ENCODE measurements at places on chromosomes 2 and 18. TPM values are rescaled to one million over a fixed set of nuclear protein-coding genes. Genes with fewer than 3 reads are reported as not detected.

DNA sequence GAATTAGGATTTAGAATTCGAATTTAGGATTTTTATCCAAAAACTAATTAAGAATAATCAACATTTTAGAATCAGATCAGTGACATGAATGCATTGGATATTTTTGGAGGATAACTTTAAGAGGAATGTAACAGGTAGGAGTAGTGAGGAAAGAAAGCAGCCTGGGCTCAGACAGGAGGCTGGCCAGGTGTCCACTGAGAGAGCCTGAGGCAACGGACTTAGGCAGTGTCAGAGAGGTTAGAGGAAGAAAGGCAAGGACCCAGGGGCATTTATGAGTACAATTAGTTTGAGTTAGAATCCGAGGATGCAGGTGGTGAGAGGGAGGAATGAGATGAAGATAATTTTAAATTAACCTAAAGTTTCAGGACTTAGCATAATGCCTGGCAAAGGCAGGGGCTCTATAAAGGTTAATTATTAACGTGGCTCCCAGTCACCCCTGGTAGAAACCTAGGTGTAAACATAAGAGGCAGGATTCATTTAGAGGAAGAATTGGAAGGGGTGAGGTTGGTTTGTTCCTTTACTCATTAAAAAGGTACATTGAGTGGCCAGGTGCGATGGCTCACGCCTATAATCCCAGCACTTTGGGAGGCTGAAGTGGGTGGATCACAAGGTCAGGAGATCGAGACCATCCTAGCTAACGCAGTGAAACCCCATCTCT lies 507.1 kb downstream of the TMEM182 start:
- H3K36me3 ChIP-seq: no peaks in the 10 kb centered on the region
- DNase-seq: no peak
- no peaks in the 10 kb centered on the region for H3K4me1 ChIP-seq
- H3K27me3 ChIP-seq: no peaks in the 10 kb centered on the region
- no peak overlapping the region for H3K27ac ChIP-seq

DNA sequence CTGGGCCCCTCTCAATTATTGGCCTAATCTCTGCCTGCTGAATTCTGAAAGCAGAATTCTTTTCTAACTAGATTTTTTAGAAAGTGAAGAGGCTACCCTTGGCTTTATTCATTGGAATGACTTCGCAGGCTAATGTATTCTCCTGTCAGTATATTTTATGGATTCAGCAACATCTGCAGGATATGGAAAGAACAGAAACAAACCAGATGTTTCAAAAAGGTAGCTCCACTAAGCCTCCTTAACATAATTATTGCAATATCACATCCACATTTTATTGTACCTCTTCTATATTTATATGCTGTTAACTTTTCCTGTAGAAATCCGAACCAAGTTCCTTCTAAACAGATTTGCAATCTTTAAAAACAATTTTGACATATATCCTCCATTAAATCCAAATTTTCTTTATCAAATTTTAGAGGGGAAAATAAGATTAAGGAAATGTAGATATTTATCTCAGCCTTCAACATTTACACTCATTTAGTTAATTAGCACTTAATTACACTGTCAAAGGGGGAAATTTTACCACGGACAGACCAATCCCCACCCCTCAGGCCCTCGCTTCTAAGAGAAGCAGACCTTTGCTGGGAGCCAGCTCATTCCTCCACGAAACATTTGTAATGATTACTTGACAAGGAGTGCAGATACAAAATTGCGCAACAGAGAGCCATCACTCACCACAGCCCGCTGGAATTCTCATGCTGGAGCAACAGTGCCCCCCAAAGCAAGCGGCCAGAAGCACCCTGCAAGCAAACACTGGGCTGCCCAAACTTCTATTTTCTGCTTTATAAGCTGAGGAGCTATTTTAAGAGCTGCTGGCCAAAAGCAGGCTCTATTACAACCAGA lies 253.4 kb downstream of the ETAA1 start:
- H3K27ac ChIP-seq: no peak overlapping the region
- H3K36me3 ChIP-seq: no peaks in the 10 kb centered on the region
- peak; percentile 54 for DNase-seq
- no peaks in the 10 kb centered on the region for H3K27me3 ChIP-seq

DNA sequence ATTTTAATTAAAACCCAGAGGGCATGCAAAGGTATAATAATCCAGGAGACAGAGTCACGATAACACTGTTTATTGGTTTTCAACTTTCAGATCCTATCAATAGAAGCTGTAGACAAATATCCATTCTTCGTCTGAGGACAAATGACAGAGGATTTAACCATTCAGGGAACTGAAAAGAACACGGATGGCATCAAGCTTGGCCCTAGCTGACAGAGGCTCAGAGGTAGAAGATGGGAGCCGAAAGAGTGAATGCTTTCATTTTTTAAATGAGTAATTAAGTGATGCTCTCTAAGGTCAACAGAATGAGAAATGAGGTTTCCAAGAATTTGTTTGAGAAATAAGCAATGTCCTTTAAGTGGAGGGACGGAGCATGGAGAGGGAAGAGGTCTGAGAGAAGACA lies 62.1 kb downstream of the BCL2 start:
- no peak overlapping the region for H3K4me3 ChIP-seq
- no peak overlapping the region for H3K27ac ChIP-seq
- no peak for DNase-seq
- H3K27me3 ChIP-seq: no peaks in the 10 kb centered on the region
- no peaks in the 10 kb centered on the region for H3K36me3 ChIP-seq
- peaks cover 14% of the 10 kb centered on the region for H3K4me1 ChIP-seq

- no peaks in the 10 kb centered on the region for H3K36me3 ChIP-seq
- DNase-seq: no peak
- no peaks in the 10 kb centered on the region for H3K27me3 ChIP-seq
- H3K4me1 ChIP-seq: no peaks in the 10 kb centered on the region
- H3K27ac ChIP-seq: no peak overlapping the region
- H3K4me3 ChIP-seq: no peak overlapping the region
These were observed 133.7 kb downstream of the GALNT3 start for GRCh38 chr2:165660361-165660760.

- H3K27ac ChIP-seq: no peak overlapping the region
- H3K27me3 ChIP-seq: no peaks in the 10 kb centered on the region
- no peak for DNase-seq
- no peaks in the 10 kb centered on the region for H3K4me1 ChIP-seq
- H3K36me3 ChIP-seq: no peaks in the 10 kb centered on the region
- H3K4me3 ChIP-seq: no peak overlapping the region
These were observed 60.1 kb upstream of the RBBP8 start for GRCh38 chr18:22872900-22873537.

DNA sequence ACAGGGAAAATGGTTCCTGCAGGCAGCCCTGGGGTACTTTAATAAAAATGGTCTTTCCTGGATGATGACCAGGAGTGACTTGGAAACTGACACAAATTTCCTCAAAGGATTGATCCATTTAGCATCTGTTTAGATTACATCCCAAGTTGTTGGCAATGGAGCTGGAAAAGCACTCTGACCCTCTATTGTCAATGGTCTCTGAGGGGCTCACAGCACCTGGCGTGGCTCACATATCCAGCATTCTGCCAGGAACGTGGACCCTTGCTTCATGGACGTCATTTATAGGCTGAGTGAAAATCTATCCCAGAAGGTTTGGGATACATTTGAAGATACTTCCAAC lies 43.8 kb downstream of the SERTAD2 start:
- H3K27ac ChIP-seq: no peak overlapping the region
- no peaks in the 10 kb centered on the region for H3K27me3 ChIP-seq
- peak overlapping the region; percentile 38 for H3K4me3 ChIP-seq
- no peaks in the 10 kb centered on the region for H3K36me3 ChIP-seq
- DNase-seq: no peak

DNA sequence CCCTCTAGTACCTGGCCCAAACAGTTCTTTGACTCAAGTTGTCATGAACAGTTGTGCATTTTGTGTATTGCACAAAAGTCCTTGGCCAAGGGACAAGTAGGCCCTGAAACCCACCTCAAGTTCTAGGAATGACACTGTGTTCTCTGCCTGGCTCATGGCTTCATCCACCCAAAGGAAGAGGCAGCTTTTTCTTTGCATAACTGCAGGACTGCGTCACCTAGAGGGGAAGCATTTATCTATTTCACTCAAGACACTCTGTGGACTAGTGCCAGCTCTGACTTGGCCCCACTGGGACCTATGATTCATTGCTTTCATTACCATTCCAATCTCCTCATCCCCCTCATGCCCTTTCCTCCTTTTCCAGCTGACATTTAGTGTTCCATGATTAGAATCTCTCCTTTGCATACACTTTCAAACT lies 119.3 kb upstream of the SIX2 start:
- H3K36me3 ChIP-seq: no peaks in the 10 kb centered on the region
- no peaks in the 10 kb centered on the region for H3K4me1 ChIP-seq
- H3K4me3 ChIP-seq: no peak overlapping the region
- no peaks in the 10 kb centered on the region for H3K27me3 ChIP-seq
- H3K27ac ChIP-seq: no peak overlapping the region

DNA sequence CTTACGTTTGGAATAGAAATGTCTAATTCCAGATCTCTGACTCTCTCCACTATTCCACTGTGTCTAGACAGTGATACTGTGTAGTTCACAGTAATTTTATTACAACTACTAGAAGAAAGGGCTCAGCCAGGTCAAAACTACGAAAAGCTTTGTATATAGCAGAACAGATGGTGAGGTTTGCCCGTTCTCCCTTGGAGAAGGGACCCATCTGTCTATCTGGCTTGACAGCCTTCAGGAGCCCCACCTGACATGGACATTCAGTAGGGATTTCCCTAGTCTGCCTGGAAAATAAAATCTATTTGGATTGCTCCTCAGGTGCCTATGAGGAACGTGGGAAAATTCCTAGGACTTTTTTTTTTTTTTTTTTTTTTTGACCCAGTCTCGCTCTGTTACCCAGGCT lies 435.4 kb downstream of the NRXN1 start:
- H3K27me3 ChIP-seq: no peaks in the 10 kb centered on the region
- no peaks in the 10 kb centered on the region for H3K4me1 ChIP-seq
- H3K36me3 ChIP-seq: no peaks in the 10 kb centered on the region
- H3K4me3 ChIP-seq: no peak overlapping the region

DNA sequence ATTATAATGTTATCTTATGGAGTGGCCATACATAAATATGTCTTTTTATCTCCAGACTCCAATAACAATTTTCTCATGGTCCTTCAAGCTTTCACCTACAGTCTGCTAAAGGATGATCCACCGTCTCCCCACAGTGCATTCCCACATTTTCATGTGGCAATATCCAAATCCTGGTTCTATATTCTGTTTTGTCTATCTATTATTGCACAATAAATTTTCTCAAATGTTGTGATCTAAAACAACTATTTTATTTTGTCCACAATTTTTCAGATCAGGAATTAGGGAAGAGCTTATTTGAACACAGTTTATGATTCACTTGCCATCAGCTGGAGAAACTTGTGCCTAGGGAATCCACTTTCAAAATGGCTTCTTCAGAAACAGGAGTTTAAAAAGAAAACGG lies 614.4 kb upstream of the TMEFF2 start:
- H3K27ac ChIP-seq: no peak overlapping the region
- no peaks in the 10 kb centered on the region for H3K4me1 ChIP-seq
- no peak for DNase-seq
- no peaks in the 10 kb centered on the region for H3K36me3 ChIP-seq

GRCh38 chr2:25030702-25031101 lies 11.2 kb upstream of the EFR3B start:
- no peaks in the 10 kb centered on the region for H3K4me1 ChIP-seq
- H3K4me3 ChIP-seq: no peak overlapping the region
- no peaks in the 10 kb centered on the region for H3K27me3 ChIP-seq
- H3K27ac ChIP-seq: no peak overlapping the region

DNA sequence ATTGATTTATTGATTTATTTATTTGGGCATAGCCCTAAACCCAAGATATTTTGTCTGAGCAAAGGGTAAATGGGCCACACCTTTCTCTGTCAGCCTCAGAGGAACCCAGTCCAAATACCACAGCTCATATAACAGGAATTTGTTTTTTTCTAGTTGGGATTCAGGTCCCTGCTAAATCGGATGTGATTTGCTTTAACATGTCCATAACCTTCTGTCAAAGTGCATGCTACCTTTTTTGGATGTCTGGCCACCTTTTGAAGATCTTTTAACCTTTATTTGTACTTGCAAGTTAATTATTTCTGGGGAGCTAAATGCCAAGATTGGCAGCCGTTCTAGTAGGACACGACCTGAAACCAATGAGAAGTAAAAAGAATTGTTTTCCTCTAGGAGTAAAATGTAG lies 303.2 kb upstream of the UBE2E3 start:
- H3K4me1 ChIP-seq: no peaks in the 10 kb centered on the region
- H3K27ac ChIP-seq: no peak overlapping the region
- H3K36me3 ChIP-seq: no peaks in the 10 kb centered on the region
- no peak overlapping the region for H3K4me3 ChIP-seq

GRCh38 chr2:235963853-235964577 lies 204.2 kb downstream of the GBX2 start:
- no peak for DNase-seq
- no peaks in the 10 kb centered on the region for H3K27me3 ChIP-seq
- no peak overlapping the region for H3K27ac ChIP-seq
- H3K36me3 ChIP-seq: no peaks in the 10 kb centered on the region
- no peaks in the 10 kb centered on the region for H3K4me1 ChIP-seq
- H3K4me3 ChIP-seq: no peak overlapping the region

GRCh38 chr2:64675860-64676259 lies 22.1 kb upstream of the SERTAD2 start:
- DNase-seq: no peak
- no peaks in the 10 kb centered on the region for H3K4me1 ChIP-seq
- no peaks in the 10 kb centered on the region for H3K36me3 ChIP-seq
- H3K27ac ChIP-seq: no peak overlapping the region

DNA sequence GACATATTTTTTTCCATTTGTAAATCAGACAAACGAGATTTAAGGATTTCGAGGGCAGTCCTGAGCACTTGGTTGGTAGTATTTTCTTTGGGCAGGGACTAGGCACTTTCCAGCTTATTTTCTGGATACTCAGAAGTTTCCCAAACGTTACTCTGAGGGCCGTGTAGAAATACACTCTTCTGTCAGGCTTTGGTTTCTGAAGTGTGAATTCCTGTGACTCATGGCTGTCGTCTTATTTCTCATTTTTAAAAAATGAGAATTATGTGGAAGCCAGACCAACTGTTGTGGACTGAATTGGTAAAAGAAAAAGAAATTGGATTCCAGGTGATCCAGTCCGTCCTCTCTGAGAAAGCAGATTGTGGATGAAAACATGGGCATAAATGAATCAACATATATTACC lies 658.6 kb upstream of the FANCL start:
- no peak overlapping the region for H3K27ac ChIP-seq
- H3K4me3 ChIP-seq: no peak overlapping the region
- no peaks in the 10 kb centered on the region for H3K36me3 ChIP-seq
- H3K27me3 ChIP-seq: no peaks in the 10 kb centered on the region
- no peak for DNase-seq

DNA sequence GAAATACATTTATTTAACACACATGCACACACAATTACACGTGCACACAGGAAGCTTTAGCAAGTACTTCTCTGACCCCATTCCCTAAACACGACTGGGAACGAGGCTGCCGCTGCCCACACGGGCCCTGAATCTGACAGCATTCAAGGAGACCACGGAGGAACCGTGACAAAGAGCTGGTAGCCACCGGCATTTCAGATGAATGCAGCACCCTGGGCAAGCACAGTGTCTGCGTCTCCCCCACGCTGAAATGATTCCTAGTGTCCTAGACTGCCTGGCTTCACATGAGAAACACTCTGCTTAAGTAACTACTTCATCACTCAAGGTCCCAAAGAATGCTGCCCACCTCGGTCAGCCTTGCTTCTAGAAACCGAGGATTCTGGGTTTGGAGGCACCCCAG lies 95.0 kb downstream of the HDAC4 start:
- H3K27ac ChIP-seq: peak overlapping the region; percentile 61
- H3K4me1 ChIP-seq: peaks cover 22% of the 10 kb centered on the region
- H3K4me3 ChIP-seq: no peak overlapping the region
- H3K27me3 ChIP-seq: no peaks in the 10 kb centered on the region

TGFA gene
- total RNA-seq: 9.2 TPM

TMEM87B gene
- 60.7 TPM for total RNA-seq

EFR3B gene
- total RNA-seq: 0.14 TPM

ABCB11 gene
- 1.2 TPM for total RNA-seq

RAB6C gene
- total RNA-seq: 0.87 TPM

CAPN10 gene
- 68.4 TPM for total RNA-seq

Data from prostate gland (tissue), 2 donors.